Suppressor macrophage treated with lipopolysaccharide for 4 hours (primary cell): ENCODE measurements at places on chromosomes 12 and 14.
A peak's percentile ranks its signal among the peaks of the same experiment; 100 is the strongest.

GRCh38 chr12:125225641-125226040 lies 160.4 kb downstream of the AACS start:
- no peak for DNase-seq

GRCh38 chr12:28489246-28489645 lies 299.0 kb downstream of the CCDC91 start:
- no peak for DNase-seq

DNA sequence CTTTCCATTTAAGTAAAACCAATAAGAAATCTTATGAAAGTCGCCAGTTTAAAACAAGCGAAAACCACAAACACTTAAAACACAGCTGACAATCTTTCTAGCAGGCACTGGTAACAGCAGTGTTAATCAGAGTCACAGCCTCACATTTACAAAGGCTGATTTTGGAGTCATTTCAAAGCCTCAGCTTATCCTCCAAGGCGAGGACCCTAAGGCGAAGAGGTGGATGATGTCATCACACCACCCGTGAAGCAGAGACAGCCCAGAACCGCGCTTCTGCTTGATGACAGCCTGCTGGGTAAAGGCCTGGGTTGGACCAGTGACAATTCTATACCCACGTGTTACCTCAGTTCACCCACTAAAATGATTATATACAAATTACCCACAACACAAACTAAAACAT lies 10.1 kb downstream of the GOLGA3 start:
- no peak for DNase-seq

DNA sequence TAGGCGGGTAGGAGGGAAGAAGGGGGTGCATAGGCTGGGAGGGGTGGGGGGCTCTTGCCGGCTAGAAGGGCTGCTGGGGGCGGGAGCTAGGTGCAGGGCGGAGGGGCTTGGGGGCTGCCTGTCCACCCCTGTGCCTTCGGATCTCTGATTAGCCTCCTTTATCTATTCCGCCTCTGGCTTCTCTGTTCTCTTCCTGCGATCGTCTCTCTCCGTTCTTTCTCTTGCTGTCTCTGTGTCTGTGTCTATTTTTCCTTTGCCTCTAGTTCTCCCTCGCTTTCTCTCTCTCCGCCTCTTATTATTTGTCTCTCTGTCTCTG lies 166.7 kb upstream of the LHX5 start:
- no peak for DNase-seq

GRCh38 chr12:77847060-77847541 lies 16.4 kb downstream of the NAV3 start:
- DNase-seq: no peak

GRCh38 chr14:36818246-36818645 lies 156.6 kb downstream of the PAX9 start:
- no peak for DNase-seq

- DNase-seq: no peak
Measured at GRCh38 chr12:93698307-93699092, 21.3 kb downstream of the CRADD start.

DNA sequence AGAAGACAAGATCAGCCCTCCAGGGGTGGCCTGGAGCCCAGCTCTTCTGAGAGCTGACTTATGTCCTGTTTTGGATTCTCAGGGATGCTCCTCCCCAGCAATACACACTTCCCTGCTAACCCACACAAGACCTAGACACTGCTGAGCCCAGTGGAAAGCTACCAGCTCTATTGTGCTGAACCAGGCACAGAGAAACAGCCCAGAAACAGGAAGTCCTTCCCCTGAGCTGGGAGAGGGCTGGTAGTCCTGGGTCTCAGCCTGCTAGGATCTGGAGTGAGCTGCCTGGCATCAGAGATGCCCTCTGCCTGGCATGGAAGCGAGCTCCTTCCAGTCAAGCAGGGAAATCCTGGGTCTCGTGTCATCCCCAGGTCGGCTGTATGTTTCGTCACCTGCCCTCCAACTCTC lies 1.2 kb upstream of the LAG3 start:
- DNase-seq: peak; percentile 76

DNA sequence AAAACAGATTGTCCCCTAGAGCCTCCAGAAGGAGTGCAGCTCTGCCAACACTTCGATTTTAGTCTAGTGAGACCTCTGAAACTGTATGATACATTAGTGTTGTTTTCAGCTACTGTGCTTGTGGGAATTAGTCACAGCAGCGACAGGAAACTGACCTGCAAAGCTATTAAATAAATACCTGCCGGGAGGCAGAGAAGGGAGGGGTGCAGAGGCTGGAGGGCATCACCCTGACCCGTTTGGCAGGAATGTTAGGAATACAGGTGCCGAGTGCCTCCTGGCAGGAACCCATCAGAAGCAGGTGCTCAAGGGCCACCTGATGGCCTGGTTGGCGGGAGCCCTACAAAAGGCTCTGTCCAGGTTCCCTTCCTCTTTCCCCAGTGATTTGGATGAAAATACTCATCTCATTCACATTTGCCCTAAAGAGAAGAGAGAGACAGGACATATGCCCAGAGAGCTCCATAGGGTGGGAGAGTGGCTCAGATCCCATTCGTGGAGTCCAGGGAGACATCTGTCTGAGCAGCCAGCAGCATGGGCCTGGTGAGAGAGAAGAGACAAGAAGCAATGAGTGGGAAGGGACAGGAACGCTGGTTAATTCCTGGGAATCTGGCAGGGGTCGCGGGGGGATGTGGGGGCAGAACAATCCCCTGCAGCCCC lies 44.6 kb downstream of the C14orf132 start:
- no peak for DNase-seq

- DNase-seq: no peak
Measured at GRCh38 chr12:54975272-54975671, 9.3 kb downstream of the TESPA1 start.

GRCh38 chr14:37153483-37153882 lies 18.9 kb downstream of the SLC25A21 start:
- DNase-seq: no peak

- DNase-seq: no peak
Measured at GRCh38 chr14:22588526-22589095, 413 bp downstream of the DAD1 start.
